Karpas-422 (cell line): ENCODE measurements at places on chromosomes 2 and 18. TPM values are rescaled to one million over a fixed set of nuclear protein-coding genes. Genes with fewer than 3 reads are reported as not detected.

GRCh38 chr2:194319222-194319992 lies 1337.6 kb upstream of the SLC39A10 start:
- DNase-seq, result peak; percentile 50
- H3K27me3 ChIP-seq, result no peaks in the 10 kb centered on the region
- no peaks in the 10 kb centered on the region for H3K36me3 ChIP-seq
- H3K27ac ChIP-seq, result no peak overlapping the region

GRCh38 chr2:148924514-148925178 lies 49.6 kb downstream of the KIF5C start:
- no peak for DNase-seq
- no peaks in the 10 kb centered on the region for H3K36me3 ChIP-seq
- no peak overlapping the region for H3K4me3 ChIP-seq

- H3K36me3 ChIP-seq, result no peaks in the 10 kb centered on the region
- H3K4me3 ChIP-seq, result no peak overlapping the region
- no peak for DNase-seq
- no peak overlapping the region for H3K27ac ChIP-seq
Measured at GRCh38 chr18:75248426-75249174, 38.0 kb downstream of the TSHZ1 start.

GRCh38 chr2:174486563-174487107 lies at the start of gene GPR155:
Gene GPR155 (minus strand): TSS chr2:174487029. CDS start chr2:174481956, 5,073 bp downstream.
- no peaks in the 10 kb centered on the region for H3K27me3 ChIP-seq
- no peaks in the 10 kb centered on the region for H3K36me3 ChIP-seq
- DNase-seq, result peak; percentile 49
- peak within 1 kb of the TSS; percentile 81 for H3K4me3 ChIP-seq
- no peak within 1 kb of the TSS for H3K27ac ChIP-seq
- H3K4me1 ChIP-seq, result peaks cover 19% of the 10 kb centered on the region

Gene EEF1B2
- 588 and 786 TPM in 2 replicates for total RNA-seq

Gene REEP1
- total RNA-seq, result 0.22 TPM in 1 of 2 replicates, not detected in the other

Gene CFAP210
- 0.07 and 0.18 TPM in 2 replicates for total RNA-seq

- H3K36me3 ChIP-seq, result no peaks in the 10 kb centered on the region
- H3K4me3 ChIP-seq, result peak overlapping the region; percentile 44
- H3K4me1 ChIP-seq, result peaks cover 68% of the 10 kb centered on the region
- peak overlapping the region; percentile 90 for H3K27ac ChIP-seq
Measured at GRCh38 chr2:197255543-197255942, 55.0 kb downstream of the ANKRD44 start.

Gene SIX2
- total RNA-seq, result not detected in 2 replicates

DNA sequence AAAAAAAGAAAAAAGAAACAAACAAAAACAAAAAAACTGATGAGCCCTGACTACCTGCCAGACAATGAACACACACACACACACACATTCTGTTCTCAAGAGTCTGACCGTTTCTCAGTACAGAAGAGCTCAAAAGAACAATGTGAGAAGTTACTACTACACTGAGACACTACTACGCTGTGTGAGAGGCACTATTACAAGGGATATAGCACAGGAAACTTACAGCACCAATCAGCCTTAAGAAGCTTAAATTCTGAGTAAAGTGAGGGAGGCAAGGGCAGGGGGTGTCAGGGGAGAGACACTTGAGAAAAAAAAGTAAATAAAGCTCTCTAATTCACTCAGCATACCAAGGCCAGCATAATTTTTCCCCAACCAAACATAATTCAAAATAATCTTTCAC lies 32.5 kb downstream of the WDR33 start:
- H3K27me3 ChIP-seq, result no peaks in the 10 kb centered on the region
- H3K4me1 ChIP-seq, result peaks cover 22% of the 10 kb centered on the region
- DNase-seq, result no peak
- H3K4me3 ChIP-seq, result no peak overlapping the region
- H3K36me3 ChIP-seq, result peaks cover 6% of the 10 kb centered on the region; the same call in 1 of the 2 replicates

DNA sequence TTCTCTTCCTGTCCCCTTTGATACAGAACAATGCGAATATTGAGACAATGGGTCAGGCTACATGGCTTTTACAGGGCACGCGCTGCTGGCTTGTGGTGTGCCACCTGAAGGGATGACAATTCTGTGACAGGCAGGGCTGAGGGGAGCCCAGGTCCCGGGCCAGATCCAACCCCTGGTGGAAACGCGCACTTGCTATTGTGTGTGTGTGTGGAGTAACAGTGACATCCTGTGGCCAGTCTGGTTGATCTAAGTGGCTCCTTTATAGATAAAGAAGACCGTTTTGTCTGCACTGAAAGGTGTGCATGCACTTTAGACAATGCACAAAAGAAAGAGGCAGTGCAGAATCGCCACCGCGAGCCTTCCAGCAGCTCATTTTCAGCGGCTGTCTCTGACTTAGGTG lies 273.6 kb downstream of the HRH4 start:
- peak; percentile 51 for DNase-seq
- H3K36me3 ChIP-seq, result no peaks in the 10 kb centered on the region
- H3K4me1 ChIP-seq, result no peaks in the 10 kb centered on the region
- H3K27ac ChIP-seq, result no peak overlapping the region
- H3K4me3 ChIP-seq, result no peak overlapping the region

- DNase-seq, result peak; percentile 56
- H3K27me3 ChIP-seq, result no peaks in the 10 kb centered on the region
- no peaks in the 10 kb centered on the region for H3K4me1 ChIP-seq
- no peaks in the 10 kb centered on the region for H3K36me3 ChIP-seq
- H3K27ac ChIP-seq, result no peak overlapping the region
Measured at GRCh38 chr2:56009758-56010458, 86.3 kb upstream of the EFEMP1 start.

Gene CTLA4
- not detected in 2 replicates for total RNA-seq

Gene RUFY4
- total RNA-seq, result 0.11 TPM in 1 of 2 replicates, not detected in the other

GRCh38 chr18:30527226-30527625 lies 515.3 kb downstream of the DSC3 start:
- no peak for DNase-seq
- H3K4me3 ChIP-seq, result no peak overlapping the region
- H3K4me1 ChIP-seq, result no peaks in the 10 kb centered on the region
- H3K27me3 ChIP-seq, result no peaks in the 10 kb centered on the region
- H3K36me3 ChIP-seq, result no peaks in the 10 kb centered on the region

Gene MARCHF4
- not detected in 2 replicates for total RNA-seq

DNA sequence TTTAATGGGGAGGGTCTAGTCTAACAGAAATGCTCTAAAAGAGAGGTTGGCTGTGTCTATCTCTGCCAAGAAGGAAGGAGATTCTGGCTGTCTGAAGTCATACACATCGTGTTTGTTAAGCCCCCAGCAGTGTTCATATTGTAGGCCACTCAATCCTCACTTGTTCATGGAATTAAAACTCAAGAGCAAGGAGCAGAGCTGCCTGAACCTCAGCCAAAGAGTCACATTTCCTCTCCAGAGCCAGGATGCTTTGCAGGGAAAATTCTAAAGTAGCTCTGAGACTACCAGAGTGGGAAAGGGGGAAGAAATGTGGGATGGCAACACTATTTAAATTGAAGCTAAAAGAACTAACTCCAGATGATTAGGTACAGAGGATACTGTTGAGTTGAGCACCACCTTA lies 190.7 kb upstream of the CXCR4 start:
- no peaks in the 10 kb centered on the region for H3K4me1 ChIP-seq
- no peak for DNase-seq
- no peaks in the 10 kb centered on the region for H3K36me3 ChIP-seq
- H3K27me3 ChIP-seq, result no peaks in the 10 kb centered on the region; the same call in 1 of the 2 replicates

GRCh38 chr2:23200068-23200786 lies 184.8 kb upstream of the KLHL29 start:
- no peak overlapping the region for H3K4me3 ChIP-seq
- 0 out of 2 replicates have a peak, but pooled peaks cover 2% of the 10 kb centered on the region for H3K4me1 ChIP-seq
- no peak for DNase-seq
- H3K36me3 ChIP-seq, result no peaks in the 10 kb centered on the region

- H3K4me1 ChIP-seq, result no peaks in the 10 kb centered on the region
- no peak overlapping the region for H3K27ac ChIP-seq
- DNase-seq, result peak; percentile 69
- H3K36me3 ChIP-seq, result no peaks in the 10 kb centered on the region
- no peaks in the 10 kb centered on the region for H3K27me3 ChIP-seq
Measured at GRCh38 chr2:146523196-146523595, 1321.6 kb upstream of the ACVR2A start.
